ENCODE measurements at places on chromosomes 5 and 9. TPM values are rescaled to one million over a fixed set of nuclear protein-coding genes. Genes with fewer than 3 reads are reported as not detected.
A peak's percentile ranks its signal among the peaks of the same experiment; 100 is the strongest.

GRCh38 chr5:80255431-80255810, 427 bp downstream of the SERINC5 start:
- DNase-seq = peak; percentile 87

DNA sequence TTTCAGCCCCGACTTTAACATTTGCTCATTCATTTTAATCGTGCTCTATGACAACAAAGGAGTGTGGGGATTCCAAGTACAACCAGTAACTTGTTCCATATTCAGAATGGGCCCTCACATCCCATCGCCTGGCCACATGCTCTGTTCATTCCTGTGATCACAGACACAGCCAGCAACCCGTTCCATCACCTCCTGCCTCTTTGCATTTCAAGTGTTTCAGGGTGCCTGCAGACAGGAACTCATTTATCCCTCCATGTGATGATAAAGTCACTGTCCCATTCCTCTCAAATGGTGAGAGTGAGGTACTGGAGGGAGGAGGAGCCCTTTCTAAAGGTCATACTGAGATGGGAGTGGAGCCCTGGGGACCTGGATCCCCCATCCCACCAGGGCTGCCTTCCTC, 571.1 kb downstream of the MAT2B start:
- DNase-seq = no peak

GRCh38 chr5:114447084-114447773, 85.4 kb downstream of the KCNN2 start:
- peak; percentile 15 for DNase-seq

- DNase-seq = no peak
Observed at GRCh38 chr5:179259731-179260323, 85.4 kb downstream of the ADAMTS2 start.

GRCh38 chr9:110672873-110673510, 4.4 kb downstream of the MUSK start:
- DNase-seq = no peak

Gene SLC34A1
- not detected for polyA plus RNA-seq

DNA sequence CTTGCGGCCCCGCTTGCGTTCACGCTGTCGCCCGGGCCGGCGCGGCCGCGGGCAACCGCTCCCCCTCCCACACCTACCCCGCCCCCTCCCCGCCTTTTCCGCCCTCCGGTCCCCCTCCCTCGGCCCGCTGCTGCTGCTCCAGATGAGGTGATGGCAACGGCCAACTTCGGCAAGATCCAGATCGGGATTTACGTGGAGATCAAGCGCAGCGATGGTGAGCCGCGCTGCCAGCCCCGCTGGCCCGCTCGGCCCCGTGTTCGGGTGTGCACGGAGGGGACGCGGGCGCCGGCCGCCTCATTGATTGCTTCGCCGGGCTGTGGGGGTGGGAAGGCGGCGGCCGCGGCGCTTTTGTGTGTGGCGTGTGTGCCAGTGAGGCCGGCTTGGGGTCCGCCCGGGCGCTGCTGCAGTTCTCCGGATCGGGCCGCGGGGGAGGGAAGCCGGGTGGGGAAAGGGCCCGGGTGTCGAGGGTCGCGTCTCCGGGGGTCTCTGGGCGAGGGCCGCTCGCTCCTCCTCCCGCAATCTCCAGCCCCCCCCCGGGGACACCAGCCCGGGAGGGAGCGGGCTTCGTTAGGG, 403 bp downstream of the KIF2A start:
- peak; percentile 74 for DNase-seq

Gene FRRS1L
- polyA plus RNA-seq = 0.20 TPM

Gene ELAVL2
- polyA plus RNA-seq = not detected

Gene STPG3
- polyA plus RNA-seq = not detected

DNA sequence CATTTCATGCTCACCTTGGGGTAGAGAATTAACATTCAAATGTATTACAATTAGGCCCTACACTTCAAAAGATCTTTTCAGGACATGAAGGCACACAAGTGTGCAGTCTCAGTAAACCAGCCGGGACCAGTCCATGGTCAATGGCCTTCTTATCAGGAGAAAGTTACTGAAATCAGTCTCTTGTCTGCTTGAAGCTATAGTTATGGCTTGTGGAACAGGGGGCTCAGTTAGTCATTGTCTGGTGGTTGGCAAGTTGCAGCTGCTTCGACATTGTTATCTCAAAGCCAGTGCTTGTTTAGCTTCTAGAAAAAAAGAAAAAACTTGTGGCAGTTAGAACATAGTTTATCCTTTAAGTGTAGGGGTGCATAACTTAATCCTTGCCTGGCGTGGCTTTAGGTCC, 213.1 kb upstream of the ACO1 start:
- DNase-seq = no peak

- no peak for DNase-seq
Observed at GRCh38 chr9:124372038-124372437, 43.2 kb downstream of the PSMB7 start.

Gene RANBP6
- polyA plus RNA-seq = 16.3 TPM

GRCh38 chr5:180648658-180649296, 623 bp downstream of the FLT4 start:
- DNase-seq = no peak

Gene SEMA6A
- 0.79 TPM for polyA plus RNA-seq

- no peak for DNase-seq
Observed at GRCh38 chr5:116699332-116699731, 124.7 kb upstream of the SEMA6A start.

DNA sequence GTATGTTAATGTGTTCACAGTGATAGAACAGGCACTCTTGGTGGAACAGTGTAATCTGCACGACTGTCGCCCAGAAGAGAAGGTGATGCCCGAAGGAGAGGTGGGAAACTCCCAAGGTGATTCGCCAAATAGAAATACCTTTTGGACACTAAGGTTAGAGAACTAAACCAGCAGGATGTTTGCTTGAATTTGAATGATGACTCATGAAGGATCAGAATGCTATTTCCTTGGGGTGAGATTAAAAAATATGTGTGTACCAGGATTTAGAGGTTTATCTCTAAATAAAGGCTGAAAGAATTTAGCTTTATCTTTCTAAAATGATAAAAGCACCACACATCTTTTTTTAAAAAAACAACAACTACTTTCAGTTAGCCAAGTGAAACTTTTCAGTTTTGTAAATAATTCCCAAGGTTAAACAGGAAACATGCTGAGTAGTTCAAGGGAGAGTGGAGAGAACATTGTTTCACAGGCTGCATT, 297.4 kb upstream of the TAS2R1 start:
- DNase-seq = peak; percentile 39

GRCh38 chr9:32915802-32916201, 85.6 kb downstream of the APTX start:
- DNase-seq = no peak

- DNase-seq = no peak
Observed at GRCh38 chr5:179298181-179298993, 46.9 kb downstream of the ADAMTS2 start.

GRCh38 chr9:89387197-89387849, 69.0 kb downstream of the SECISBP2 start:
- DNase-seq = no peak

Gene VCP
- 255 TPM for polyA plus RNA-seq

GRCh38 chr5:155211764-155212163, 198.2 kb downstream of the KIF4B start:
- DNase-seq = no peak

Gene TMEM215
- polyA plus RNA-seq = not detected

Gene N4BP3
- polyA plus RNA-seq = 0.16 TPM

Gene HAVCR1
- not detected for polyA plus RNA-seq

Gene CYSRT1
- polyA plus RNA-seq = 0.75 TPM

Gene TRIM52
- polyA plus RNA-seq = 4.1 TPM

GRCh38 chr9:18672706-18673105, 198.8 kb downstream of the ADAMTSL1 start:
- DNase-seq = no peak

DNA sequence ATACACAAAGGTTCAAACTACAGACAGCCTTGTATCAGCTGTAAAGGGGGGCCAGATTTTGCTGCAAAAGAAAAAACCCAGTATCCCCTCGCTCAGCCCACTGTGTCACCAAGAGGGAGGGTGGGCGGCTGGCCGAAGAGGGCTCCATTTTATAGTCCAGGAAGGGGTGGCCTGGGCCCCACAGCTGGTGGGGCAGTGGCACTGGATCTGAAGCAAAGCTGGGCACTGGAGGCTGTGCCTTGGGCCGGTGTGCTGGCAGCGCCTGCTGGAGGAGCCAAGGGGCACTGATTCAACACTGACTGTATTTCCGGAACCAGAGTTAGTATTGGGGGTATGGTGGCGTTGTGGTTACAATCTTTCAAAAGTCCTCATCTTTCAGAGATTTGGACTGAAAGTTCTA, 9.1 kb downstream of the BRD3 start:
- peak; percentile 61 for DNase-seq

Gene PRRX2
- polyA plus RNA-seq = 137 TPM

Gene SLC45A2
- not detected for polyA plus RNA-seq

GRCh38 chr9:110776221-110776620, 107.6 kb downstream of the MUSK start:
- DNase-seq = no peak

Gene PCDHB7
- 0.51 TPM for polyA plus RNA-seq

GRCh38 chr5:28691526-28691925, 1653.1 kb upstream of the CDH9 start:
- DNase-seq = no peak

DNA sequence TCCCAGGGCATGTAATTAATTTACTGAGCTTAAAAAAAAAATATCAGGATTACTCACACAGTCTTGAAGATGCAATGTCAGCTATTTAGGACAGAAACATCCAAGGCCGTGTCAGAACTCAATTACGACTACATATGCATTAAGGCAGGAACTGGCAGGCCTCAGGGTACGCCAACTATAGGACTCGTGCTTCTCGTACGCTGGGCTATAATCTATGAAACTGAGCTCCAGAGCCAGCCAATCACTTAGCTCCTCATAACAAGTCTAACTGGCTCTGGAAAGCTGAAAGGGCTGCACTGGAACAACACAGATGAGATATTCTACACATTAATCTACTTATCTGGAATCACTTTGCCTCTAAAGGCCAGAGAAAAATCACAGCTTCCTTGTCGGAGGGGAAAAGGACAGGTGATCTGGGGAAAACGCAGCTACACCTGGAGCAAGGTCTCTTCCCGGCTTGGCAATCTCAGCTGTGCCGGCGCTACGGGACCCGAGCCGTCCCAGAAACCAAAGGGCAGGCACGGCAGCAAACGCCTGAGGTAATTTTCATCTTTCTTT, 212.0 kb downstream of the DEPDC1B start:
- peak; percentile 13 for DNase-seq

Gene HACD4
- 2.7 TPM for polyA plus RNA-seq

DNA sequence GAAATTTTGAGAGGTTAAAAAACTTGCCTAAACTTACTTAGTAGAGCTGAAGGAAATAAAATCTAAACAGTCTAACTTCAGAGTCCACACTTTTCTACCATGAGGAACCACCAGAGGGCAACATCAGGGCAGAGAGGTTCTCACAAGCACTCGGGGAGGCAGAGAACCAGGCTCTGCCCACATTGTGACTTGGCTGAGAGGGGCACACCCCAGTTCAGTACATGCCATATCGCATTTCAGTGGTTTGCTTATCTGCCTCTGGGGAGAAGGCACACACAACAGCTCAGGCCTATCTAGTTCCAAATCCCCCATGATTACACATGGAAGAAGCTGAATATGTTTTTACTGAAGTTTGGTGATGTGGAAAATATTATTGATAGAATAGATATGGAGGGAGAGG, 49.2 kb downstream of the EQTN start:
- DNase-seq = peak; percentile 63

- peak; percentile 70 for DNase-seq
Observed at GRCh38 chr5:153523831-153524230, 33.4 kb downstream of the GRIA1 start.

All from GM23248 (cell line).